ENCODE measurements at places on chromosomes 1 and 21.

GRCh38 chr1:92864131-92864530 is 32.3 kb downstream of the RPL5 start:
- no peak for DNase-seq

- DNase-seq, result no peak
Measured at GRCh38 chr1:147643974-147644373, 26.4 kb downstream of the ACP6 start.

GRCh38 chr21:32099812-32100416 is 178.9 kb downstream of the MIS18A start:
- no peak for DNase-seq

GRCh38 chr1:32761253-32761877 is 55.8 kb downstream of the YARS1 start:
- no peak for DNase-seq

GRCh38 chr1:156400191-156400935 is 31.4 kb downstream of the RHBG start:
- DNase-seq, result no peak

DNA sequence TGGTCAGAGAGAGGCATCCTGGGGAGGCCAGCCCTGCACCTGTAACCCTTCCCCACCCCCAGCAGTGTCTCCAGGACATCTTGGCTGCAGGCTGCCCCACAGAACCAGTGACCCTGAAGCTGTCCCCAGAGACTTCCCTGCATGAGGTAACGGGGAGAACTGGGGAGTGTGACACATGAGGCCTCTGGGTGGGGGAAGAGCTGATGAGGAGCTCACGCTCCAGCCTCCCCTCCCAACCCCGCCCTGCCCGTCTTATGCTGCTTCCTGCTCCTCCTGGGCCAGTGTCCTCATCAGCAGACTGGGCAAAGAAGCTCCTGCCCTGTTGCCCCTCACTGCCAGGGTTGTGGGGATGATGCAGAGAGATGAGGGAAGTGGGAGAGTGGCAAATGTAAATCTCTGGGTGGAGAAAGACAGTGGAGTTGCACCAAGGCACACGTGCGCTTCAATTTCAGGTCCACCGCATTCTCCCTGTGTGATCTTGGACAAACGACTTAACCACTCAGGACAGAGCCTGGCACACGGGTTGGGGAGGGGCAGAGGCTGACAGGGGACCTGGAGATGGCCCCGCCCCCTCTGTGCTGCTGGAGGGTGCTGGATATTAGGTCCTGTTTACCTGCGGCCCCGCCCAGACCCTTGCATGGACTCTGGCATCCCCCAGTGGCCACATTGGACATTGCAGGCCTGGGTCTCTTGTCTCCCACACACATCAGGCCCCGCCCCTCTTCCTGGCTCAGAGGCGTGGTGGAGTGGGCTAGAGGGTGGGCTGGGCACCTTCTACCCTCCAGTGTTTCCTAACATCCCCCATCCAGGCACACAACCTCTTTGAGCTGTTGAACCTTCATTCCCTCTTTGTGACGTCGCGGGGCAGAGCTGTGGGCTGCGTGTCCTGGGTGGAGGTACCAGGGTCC is 12.3 kb downstream of the CLCNKB start:
- peak; percentile 97 for DNase-seq

GRCh38 chr1:6545276-6546112 is 8.8 kb downstream of the NOL9 start:
- DNase-seq, result no peak

GRCh38 chr21:44375281-44375651 is 21.8 kb downstream of the TRPM2 start:
- DNase-seq, result peak; percentile 51

DNA sequence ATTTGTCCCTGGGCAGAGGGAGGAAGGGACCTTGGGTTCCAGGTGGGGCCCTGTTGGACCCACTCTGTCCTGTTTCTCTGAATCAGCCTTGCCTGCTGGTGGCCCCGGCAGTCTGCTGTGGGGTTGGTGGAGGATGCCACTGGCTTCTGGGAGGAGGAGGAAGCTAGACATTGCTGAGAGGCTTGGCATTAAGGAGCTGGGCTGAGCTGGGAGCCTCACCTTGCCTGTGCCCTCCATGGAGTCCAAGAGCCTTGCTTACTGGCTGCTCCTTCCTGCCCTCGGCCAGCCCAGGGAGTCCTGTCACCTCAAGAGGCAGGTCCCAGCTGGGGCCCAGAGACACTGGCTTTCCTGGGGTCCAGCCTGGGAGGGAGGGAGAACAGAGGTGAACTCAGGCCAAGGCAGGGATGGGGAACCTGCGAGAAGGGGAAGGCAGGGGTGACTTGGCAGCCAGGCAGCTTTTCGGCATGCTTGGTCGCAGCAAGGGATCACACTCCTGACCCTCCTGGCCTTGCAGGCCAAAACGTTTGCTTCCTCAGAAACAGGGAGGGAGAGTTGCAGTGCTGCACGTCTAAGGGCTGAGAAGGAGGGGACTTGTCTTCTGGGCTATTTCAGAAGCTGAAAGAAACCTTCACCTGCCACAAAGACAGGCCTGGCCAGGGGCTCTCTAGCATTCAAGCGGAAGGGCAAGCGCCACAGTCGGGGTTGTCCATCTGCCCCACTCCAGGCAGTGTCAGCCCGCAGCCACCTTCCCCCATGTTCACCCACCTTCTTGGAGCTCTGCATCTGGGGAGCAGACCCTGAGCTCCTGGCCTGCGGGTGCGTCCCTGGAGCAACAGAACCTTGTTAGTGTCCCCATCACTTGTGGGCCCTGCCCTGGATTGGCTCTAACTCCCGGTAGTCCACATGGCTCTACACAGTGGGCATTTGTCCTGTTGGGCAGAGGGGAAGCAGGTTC is 8.9 kb downstream of the TMEM201 start:
- DNase-seq, result no peak

GRCh38 chr1:107004421-107004820 is 52.1 kb upstream of the PRMT6 start:
- no peak for DNase-seq

DNA sequence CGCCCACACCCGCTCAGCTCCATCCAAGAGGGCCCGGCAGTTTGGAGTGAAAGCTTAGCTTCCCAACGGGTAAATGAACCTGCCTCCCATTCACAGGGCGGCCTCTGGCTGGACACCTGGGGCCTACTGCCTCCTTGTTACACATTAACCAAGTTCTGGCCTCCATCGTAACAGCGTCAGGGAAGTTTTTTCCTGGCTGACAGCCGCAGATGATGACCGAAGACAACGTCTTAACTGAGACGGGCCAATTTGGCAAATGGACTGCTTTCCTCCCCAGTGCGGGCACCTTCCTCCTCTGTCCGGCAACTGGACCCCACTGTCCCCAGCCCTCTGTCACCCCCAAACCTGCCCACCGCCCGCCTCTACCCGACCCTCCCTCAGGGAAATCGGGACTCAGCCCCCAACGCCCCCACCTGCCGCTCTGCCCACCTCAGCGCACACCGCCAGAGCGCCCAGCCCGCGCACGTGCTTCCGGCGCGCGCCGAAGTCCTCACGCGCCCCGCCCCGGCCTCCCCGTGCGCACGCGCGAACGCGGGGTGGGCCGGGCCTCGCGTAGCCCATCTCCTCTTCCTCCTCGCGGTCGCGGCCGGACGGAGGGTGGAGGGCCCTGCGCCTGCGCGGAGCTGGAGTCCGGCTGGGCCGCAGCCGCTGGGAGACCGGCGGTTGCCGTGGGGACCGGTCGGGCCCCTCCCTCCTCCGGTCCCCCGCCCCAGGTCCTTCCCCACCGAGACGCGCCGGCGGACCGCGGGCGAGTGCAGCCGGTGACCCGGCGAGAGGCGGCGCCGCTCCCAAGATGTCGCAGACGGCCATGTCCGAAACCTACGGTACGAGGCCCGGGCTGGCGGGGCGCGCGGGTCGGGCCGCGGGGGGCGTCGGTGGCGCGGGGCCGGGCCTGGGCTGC is at the start of gene RAB4A:
Gene RAB4A (plus strand): TSS at position 565 of the 901 bp plus-strand sequence. CDS start 229 bp downstream, at position 794.
- peak; percentile 96 for DNase-seq

GRCh38 chr1:38138498-38139233 is 92.1 kb upstream of the POU3F1 start:
- DNase-seq, result no peak

GRCh38 chr1:234559902-234560676 is 49.9 kb downstream of the IRF2BP2 start:
- DNase-seq, result no peak

DNA sequence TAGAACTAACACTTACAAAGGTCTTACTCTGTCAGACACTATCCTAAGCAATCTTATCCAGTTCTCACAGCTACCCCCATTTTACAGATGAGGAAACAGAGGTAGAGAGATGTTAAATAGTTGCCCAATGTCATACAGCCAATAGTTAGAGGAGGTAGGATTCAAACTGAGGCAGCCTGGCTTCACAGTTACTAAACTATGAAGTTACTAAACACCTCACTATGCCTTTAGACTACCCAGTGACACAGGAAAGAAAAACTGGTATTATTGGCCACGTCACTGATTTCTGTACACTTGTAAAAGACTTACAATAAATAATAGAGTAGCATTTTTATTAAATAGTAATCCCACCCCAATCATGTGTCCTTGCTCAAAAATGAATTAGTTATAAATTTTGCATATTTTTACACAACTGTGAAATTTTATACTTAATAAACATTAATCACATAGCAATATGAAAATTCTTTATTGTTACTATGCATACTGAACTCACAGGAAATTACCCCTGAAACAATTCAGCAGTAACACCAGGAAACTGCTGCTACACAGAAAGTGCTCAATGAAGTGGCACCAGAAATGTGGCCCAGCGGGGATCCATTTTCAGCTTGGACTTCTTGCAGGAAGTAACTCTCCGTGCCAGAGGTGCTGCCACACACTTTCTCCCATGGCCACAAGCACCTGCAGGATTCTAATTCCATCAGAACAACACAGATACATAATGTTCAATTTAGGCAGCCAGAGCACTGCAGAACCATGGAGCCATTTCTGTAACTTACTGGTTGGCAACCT is 69.4 kb downstream of the VAV3 start:
- DNase-seq, result no peak

DNA sequence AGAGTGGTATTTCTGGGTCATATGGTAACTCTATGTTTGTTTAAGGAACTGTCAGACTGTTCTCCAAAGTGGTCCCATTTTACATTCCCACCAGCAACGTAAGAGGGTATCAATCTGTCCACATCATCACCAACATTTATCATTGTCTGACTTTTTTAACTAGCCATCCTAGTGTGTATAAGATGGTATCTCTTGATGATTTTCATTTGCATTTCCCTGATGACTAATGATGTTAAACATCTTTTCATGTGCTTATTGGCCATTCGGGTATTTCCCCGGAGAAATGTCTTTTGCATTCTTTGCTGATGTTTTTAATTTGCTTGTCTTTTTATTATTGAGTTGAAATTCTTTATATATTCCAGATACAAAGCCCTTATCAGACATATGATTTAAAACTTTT is 370.1 kb upstream of the NR5A2 start:
- DNase-seq, result no peak

- peak; percentile 50 for DNase-seq
Measured at GRCh38 chr21:42850866-42851391, 28.4 kb downstream of the WDR4 start.

Data from GM19239 (cell line).